ENCODE measurements at places on chromosomes 11 and 22.

DNA sequence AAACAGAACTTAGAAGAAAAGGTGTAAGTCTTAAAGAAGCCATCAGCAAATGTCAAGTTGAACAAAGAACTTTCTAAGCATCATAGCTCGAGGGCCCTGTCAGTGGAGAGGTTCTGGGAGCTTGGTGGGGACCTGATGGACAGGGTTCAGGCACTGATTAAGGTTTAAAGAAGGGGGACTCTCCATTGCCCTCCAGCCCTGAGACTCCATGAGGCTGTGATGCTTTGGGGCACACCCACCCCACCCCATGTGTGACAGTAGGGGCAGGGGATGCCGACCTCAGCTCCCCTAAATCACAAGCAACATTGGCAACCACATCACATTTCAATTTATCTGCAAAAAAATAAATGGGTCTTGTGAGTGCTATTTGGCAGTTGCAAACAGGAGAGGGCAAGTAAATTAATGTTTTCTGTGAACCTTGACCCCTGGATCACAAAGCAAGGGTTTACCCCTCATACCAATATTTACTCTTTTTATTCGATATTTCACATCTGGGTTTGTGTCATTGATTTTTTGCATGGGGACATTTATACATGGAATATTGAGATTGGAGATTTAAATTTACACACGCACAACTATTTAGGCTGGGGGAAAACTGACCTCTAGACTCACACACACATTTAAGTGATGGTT lies 37.1 kb upstream of the ANO1 start:
- DNase-seq = no peak

DNA sequence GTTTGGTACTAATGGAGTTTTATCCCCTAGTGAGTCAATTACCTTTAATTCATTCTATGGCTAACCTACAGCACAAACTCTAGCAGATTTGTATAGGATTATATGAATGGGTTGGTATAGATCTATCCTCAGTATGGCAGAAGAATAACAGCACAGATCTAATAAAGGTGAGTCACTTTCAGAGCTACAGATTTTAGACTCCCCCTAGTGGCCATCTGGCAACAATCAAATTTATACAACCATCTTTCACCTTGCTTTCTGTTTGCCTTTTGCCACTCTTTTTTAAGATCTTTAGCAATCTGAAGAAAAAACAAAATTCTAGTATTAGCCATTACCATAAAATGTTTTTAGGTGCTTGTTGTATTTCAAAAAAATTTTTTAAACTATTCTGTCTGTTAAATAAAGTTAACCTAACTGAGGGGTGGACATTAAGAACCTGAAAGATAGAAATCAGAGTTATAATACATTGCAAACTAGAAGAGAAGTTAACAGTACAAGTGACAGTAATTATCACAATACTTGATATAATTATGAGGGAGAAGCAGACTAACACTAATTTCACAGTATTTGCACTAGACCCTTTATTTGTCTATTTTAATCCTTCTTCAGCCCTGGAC lies 25.8 kb downstream of the DDIAS start:
- DNase-seq = peak; percentile 13

DNA sequence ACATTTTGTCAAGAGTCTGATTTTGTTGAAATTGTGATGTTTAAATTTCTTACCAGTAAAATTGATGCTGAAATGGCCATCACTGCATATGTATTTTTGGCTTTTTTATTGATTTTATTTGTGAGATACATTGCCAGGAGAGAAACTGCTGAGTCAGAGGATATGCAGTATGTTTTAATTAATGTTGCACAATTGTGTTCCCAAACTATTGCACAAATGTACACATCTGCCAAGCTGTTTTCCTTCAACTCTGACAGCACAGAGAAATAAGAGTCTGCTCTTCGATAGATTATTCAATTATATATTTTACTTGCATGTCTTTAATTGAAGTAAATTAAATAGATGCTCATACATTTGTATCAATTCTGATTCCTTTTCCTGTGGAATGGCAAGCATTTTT lies 640.2 kb upstream of the LUZP2 start:
- DNase-seq = no peak

GRCh38 chr11:76512851-76513653 lies 68.2 kb downstream of the EMSY start:
- no peak for DNase-seq

DNA sequence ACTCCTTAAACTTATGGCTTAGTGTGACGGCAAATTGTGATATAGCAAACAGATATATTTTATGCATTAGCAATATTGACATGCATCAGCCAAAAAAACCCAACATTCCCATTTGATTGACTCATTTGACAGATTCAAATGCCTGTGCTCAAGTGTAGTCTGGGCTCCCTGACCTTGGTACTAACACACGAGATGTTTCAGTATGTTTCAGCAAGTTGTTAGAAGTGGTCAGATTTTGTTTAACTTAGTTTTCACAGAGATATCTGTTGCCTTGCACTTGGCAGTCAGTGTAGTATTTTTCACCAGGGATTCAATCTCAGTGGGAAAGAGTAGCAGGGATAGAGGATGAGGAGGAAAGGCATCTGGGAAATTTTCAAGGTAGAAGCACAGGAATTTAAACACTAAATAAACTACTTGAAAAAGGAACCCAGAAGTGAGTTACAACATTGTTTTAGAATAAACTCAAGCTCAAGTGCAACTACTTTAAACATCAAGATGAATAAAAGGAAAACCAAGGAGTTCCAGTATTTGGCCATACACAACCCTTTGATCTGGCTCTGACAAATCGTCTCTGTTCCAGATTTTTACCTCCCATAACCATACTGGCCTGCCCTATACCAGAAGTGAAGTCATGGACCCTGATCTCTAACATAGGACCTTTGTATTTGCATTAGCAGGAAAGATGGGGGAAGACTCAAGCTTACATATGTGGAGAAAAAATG lies 56.5 kb upstream of the BLID start:
- no peak for DNase-seq

GRCh38 chr22:28812516-28812915 lies 12.1 kb upstream of the XBP1 start:
- DNase-seq = no peak

GRCh38 chr22:19530751-19531150 lies 6.5 kb upstream of the CLDN5 start:
- no peak for DNase-seq

GRCh38 chr22:46617207-46617985 lies 2.8 kb upstream of the GRAMD4 start:
- no peak for DNase-seq

- no peak for DNase-seq
These were observed 3.3 kb downstream of the PHOX2A start for GRCh38 chr11:72240461-72241290.

DNA sequence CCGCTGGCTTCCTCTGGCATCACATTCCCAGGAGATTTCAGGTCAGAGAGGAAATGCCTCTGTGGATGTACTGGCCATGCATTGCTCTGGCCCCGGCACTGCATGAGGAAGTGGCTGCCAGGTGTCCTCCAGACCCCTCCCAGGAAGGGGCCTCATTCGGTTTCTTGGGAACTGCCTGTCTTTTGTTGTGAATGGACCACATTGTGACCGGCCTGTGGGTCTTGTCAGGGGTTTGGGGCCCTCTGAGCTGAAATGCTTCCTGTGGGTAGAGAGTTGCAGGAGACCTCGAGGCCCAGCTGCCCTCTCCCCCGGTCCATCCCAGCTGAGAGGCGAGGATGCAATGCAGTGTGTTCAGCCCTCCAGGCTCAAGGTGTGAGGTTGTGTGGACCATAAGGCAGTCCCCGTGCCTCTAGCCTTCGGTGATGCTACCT lies 18.8 kb upstream of the ST3GAL4 start:
- DNase-seq = peak; percentile 50

DNA sequence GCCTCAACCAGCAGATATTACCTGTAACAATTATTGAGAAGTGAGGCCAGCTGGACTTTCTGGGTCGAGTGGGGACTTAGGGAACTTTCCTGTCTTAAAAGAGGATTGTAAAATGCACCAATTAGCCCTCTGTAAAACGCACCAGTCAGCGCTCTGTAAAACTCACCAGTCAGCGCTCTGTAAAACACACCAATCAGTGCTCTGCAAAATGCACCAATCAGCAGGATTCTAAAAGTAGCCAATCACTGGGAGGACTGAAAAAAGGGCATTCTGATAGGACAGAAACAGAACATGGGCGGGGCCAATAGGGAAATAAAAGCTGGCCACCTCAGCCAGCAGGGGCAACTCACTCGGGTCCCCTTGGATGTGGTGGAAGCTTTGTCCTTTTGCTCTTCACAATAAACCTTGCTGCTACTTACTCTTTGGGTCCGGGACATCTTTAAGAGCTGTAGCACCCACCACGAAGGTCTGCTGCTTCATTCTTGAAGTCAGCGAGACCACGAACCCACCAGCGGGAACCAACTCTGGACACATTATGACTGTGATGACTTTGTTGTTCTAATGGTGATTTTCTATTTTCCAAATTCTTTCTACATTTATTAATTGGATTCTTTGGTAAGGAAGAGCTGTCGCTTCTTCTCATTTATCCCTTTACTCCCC lies 40.2 kb upstream of the FGF3 start:
- no peak for DNase-seq
